ENCODE measurements at places on chromosomes 2 and 18.

- peak; percentile 89 for DNase-seq
These were observed 67.5 kb downstream of the PDK1 start for GRCh38 chr2:172623249-172623965.

DNA sequence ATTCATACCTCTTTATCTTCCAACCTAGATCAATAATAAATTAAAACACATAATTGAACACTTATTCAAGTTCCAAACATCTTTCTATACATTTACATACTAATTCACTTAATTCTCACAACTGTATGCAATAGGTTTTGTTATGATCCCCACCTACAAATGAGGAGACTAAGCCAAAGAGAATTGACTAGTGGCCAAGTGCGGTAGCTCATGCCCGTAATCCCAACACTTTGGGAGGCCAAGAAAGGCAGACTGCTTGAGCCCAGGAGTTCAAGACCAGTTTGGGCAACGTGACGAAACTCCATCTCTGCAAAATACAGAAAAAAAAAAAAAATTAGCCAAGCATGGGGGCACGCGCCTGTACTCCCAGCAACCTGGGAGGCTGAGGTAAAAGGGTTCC lies 36.8 kb downstream of the KCNG3 start:
- DNase-seq, result no peak

DNA sequence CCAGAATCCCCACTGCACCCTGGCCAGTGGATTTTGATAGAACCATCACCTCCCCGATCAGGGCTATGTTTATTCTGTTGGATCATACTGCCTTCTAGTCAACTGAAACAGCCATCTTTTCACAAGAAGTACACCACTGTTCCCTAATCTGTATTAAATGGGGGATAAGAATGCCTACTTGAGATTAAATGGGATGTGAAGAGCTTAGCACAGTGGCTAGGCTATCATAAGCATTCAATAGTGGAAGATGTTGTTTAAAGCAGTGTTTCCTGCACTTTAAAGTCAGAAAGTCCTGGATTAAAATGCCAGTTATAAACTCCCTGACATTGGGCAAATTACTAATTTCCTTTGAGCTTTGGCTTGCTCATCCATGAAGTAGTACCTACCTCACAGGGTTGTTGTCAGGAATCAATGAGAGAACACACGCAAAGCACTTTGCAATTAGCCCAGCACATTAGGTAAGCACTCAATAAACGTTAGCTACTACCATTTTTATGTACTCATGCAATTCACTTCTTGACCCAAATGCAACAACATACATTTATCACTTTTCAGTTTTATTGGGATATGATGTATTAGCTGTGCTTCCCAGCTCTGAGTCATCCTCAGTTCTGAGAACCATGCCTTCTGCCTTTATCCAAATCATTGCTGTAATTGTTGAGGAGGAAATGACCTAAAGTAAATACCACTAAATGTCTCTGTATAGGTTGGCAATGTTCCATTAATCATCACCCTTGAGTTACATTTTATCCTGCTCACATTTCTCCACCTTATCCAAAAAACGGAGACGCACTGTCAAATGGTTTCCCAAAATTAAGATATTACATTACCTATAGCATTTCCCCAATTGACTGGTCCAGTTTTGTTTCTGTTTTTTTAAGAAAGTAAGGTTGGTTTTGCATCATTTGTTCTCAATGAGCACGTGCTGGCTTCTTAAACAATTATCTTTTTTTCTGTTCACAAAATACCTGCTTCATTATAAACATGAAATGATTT lies 2.1 kb downstream of the TMEM247 start:
- DNase-seq, result peak; percentile 96

- DNase-seq, result peak; percentile 91
These were observed 59.2 kb downstream of the DOCK10 start for GRCh38 chr2:224982910-224983711.

- DNase-seq, result peak; percentile 11
These were observed 140.1 kb upstream of the AQP4 start for GRCh38 chr18:27005589-27005988.

- DNase-seq, result no peak
These were observed 546.4 kb downstream of the LRRTM4 start for GRCh38 chr2:76975752-76976151.

- no peak for DNase-seq
These were observed 8.2 kb downstream of the FAM110C start for GRCh38 chr2:38155-38554.

DNA sequence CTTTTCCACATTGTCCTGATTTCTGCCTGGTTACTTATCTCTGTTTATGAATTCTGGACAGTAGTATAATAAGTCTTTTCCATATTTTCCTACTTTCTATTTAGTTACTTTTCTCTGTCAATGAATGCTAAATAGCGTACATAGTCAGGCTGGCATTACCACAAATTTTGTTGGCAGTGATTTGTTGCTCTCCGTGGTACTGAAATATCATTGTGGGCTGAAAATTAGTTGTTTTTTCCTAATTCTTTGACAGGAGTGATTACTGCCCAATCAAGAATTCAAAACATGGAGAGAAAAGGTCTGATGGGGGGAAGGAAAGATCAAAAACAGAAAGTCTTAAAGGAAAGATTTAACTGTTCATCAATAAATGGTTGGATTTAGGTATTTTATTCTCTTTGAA lies 7.7 kb upstream of the GALNT13 start:
- peak; percentile 1 for DNase-seq

GRCh38 chr2:204104811-204105210 lies 168.2 kb downstream of the ICOS start:
- DNase-seq, result no peak

- DNase-seq, result no peak
These were observed 21.9 kb upstream of the LOXHD1 start for GRCh38 chr18:46678785-46679399.

- DNase-seq, result no peak
These were observed 27.7 kb upstream of the NFATC1 start for GRCh38 chr18:79367989-79368388.

GRCh38 chr2:9780368-9781130 lies 62.7 kb upstream of the TAF1B start:
- no peak for DNase-seq

DNA sequence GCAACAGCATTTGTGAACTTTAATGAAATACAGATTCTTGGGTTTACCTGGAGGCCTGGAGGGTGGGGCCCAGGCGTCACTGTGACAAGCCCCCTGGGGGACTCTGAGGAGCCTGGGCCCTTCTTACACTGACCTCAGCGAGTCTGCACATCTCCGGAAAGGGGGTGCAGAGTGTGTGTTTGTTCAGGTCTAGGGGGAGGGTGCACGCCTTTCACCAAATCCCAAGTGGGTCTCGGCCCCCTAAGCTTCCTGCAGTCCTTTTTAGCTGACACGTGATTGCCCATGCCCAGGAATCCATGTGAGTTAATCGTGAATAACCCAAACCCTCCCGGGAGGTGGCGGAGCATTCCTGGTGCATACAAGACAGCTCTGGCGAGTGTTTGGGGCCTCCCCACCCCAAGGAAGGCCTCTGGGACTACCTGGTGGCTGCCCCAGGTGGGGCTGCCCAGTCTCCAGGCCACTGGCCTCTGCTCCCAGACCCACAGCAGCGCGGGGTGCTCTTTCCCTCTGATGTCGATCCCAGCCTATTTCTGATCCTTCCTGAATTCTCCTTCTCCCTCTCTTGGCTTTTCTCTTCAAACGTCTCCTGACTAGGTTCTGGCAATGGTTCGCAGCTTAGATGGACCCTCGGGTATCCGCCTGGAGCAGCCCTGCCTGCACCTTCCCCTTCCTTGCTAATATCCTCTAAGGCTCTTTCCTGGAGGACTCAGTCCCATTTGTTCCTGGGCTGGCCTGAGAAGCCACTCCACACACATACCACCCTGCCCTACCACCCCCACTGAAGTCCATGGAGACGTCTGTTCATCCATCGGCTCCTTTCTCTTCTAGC lies 10.0 kb downstream of the NGEF start:
- DNase-seq, result no peak

- DNase-seq, result no peak
These were observed 31.0 kb upstream of the TNS1 start for GRCh38 chr2:218033590-218034496.

- peak; percentile 2 for DNase-seq
These were observed 474.7 kb downstream of the MBD2 start for GRCh38 chr18:53749766-53750165.

GRCh38 chr2:47488870-47489584 lies 86.1 kb downstream of the MSH2 start:
- DNase-seq, result peak; percentile 87

DNA sequence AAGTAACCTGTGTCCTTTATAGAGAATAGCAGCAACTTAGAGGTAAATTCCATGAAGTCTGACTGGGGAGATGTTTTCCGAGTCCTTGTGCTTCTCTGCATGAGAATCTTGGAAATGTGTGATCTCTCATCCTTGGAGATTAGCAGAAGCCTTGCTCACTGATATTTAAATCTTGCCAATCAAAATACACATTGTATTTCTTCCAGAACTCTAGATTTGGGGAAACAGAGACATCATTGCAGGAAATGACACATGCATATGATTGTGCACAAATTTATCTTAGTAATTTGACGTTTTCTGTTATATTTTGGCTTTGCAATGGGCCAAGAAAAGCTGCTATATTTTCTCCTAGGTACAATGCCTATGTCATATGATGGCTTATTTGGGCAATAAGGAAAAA lies 182.6 kb downstream of the ZNF804A start:
- peak; percentile 3 for DNase-seq

- no peak for DNase-seq
These were observed 93.7 kb upstream of the ID2 start for GRCh38 chr2:8587920-8588830.

DNA sequence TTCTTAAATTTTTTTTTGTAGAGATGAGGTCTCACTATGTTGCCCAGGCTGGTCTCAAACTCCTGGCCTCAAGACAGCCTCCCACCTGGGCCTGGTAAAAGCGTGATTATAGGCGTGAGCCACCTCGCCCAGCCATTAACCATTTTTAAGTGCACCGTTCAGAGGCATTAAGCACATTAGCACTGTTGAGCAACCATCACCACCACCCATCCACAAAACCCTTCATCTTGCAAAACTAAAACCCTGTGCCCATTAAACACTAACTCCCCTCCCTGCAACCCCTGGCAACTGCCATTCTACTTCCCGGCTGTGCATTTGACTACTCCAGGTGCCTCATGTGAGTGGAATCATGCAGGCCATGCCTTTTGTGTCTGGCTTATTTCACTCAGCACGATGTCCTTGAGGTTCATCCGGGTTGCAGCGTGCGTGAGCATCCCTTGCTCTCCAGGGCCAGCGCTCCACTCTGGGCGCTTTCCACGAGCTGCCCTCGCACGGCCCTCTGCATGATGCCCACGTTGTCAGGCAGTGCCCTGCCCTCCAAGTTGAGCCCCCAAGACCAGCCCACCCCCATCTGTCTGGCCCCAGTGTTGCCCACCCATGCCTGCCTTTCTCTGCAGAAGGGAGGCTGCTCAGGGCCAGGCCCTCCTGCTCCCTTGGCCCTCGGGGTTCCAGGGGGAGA lies 63.0 kb upstream of the GLI2 start:
- DNase-seq, result no peak

- DNase-seq, result no peak
These were observed 106.1 kb upstream of the HDAC4 start for GRCh38 chr2:239506961-239507360.

DNA sequence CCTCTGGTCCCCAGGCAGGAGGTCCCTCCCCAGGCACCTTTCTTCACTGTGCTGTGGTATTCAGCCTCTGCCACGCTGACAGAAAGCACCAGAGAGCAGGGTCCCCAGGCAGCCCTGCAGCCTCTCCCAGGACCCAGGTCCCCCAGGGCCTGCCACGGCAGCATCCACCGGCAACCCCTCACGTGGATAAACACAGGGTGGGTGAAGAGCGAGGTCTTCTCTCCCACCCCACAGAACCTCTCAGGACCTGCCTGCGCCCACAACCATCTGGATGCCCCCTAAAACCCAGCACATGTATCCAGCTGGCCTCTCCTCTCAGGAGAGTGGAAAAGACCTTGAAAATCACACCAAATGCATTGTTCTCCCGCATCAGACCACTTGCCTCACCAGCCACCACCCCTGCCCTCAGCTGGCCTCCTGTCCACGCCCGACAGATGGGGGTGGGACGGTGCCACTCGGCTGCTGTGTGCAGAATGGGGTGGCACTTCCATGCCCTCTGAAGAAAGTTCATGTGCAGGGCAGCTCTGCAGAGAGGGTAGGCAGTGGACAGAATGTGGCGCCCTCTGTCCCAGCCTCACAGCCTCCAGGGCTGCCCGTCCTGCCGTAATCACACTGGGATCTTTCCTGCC lies 4.0 kb upstream of the CROCC2 start:
- DNase-seq, result no peak

Measured in fibroblast of mammary gland (primary cell).